ENCODE measurements at places on chromosomes 16 and 17.

- no peak for DNase-seq
Observed at GRCh38 chr16:8645141-8645521, 23.6 kb downstream of the METTL22 start.

DNA sequence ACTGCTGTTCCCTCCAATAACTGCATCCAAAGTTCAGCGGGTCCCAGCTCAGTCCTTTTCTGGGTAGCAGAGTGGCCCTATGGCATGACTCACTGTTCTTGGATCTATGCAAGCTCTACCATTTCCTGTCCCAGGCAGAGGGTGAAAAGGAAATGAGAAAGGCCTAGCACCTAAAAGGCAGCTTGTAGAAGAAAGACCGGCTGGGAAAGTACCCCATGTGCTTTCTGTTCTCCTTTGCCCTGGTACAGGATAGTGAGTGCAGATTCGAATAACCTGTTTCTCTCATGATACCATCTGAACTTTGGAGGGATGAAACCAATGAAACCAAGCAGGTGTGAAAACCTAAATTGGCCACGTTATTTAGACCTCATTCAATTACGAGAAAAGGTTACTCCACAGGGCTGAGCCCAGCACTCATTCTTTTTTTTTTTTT, 12.7 kb upstream of the HASPIN start:
- peak; percentile 90 for DNase-seq

DNA sequence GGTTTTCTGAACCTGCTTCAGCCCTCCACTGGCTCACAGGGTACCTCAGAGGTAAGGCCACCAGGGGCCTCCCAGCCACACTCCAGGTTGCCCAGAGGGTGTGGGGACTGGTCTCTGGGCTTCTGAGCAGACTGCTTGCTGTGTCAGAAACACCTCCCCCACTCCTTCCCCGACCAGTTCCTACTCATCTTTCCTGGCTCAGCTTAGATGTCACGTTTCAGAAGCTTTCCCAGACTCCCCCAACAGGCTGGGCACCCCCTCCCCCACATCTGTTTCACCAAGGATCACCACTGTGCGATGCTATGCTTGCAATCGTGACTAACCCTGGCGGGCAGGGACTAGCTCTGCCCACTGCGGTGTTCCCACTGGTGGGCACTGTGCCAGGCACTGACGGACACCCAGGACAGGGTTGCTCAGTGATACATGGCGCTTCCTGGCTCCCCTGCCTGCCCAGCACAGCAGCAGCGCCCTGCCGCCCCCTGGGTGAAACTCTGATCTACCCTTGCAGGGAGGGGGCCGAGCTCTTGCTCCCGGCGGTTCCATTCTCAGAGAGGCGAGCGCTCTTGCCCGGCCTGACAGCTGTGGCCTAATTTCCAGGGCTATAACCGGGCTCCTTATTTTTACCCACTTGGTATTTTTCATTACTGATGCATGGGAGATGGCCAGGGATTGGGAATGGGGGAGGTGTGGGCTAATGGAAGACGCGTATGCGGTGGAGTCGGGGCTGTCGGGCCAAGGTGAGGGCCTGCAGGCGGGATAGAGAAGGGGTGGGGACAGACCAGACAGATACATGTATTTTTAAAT, 29.4 kb upstream of the MTSS2 start:
- DNase-seq = no peak

DNA sequence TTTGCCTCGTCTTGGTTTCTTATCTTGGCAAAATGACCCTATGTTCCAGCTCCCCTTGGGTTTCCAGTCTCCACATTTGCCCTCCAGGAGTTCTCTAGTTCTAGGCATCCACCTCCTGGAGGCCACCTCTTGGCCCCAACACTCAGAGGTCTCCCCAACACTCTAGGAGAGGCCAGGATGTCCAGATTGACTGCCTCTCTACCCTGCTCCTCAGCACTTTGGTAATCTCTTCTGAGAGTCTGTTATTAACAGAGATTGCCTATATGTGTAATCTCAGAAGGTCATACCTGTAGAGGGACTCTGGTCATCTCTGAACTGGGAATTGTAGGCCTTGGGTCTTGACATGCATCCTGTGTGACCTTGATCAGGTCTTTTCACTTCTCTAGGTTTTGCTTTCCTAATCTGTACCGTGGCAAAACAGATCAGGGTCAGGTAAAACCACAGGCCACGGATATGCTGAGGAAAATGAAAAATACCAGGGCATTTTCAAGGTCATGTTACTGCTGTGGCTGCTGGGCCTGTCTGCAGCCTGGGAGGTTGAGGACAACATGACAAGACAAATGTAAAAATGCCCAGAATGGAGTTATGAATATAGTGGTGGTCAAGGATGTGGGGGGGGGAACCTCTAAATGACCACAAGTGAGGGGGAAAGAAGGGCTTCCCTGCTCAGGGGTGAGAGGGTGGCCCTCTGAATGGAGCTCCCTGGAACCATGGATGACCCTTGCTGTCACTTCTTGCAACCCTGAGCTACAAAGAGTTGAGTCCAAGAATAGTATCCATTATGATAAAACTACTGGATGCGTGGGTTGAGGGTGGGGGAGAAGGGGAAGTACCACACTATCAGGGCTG, 5.0 kb upstream of the CCL4L2 start:
- DNase-seq = no peak

DNA sequence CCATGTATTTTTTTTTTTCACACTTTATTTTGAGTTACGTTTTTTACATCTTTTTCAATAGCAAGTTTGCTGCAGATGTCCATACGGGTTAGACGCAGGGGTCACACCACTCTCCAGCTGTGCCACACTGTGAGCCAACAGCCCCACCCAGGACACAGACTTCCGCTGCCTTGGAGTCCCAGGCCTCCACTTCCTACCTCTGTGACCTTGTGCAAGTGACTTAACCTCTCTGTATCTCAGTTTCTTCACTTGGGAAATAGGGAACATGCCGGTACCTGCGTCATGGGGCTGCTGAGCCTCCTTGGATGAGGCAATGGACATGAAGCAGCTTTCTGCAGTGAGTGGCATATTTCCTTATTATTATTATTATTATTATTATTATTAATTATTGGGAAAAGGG, 3.3 kb upstream of the PITPNA start:
- DNase-seq = no peak

DNA sequence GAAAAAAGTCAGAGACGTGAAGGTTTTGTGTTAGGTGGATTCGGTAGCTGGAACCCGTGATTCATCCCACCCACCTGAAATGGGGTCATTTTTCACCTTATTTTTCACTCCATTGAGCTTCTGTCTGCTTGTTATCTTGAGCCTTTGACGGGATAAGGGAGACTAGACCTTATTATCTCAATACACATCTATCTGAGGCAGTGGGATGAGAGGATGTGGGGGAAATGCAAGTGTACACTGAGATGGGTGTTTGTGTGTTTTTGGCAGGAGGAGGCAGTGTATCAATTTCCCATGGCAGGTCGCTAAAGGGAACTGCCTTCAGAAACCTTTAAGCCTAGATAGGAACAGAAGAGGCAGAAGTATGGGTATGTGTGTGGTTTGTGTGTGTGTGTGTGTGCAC, 6.2 kb upstream of the NOG start:
- no peak for DNase-seq

- DNase-seq = no peak
Observed at GRCh38 chr17:61431594-61432311, 20.5 kb upstream of the TBX4 start.

- DNase-seq = no peak
Observed at GRCh38 chr16:77322757-77323156, 112.1 kb downstream of the ADAMTS18 start.

DNA sequence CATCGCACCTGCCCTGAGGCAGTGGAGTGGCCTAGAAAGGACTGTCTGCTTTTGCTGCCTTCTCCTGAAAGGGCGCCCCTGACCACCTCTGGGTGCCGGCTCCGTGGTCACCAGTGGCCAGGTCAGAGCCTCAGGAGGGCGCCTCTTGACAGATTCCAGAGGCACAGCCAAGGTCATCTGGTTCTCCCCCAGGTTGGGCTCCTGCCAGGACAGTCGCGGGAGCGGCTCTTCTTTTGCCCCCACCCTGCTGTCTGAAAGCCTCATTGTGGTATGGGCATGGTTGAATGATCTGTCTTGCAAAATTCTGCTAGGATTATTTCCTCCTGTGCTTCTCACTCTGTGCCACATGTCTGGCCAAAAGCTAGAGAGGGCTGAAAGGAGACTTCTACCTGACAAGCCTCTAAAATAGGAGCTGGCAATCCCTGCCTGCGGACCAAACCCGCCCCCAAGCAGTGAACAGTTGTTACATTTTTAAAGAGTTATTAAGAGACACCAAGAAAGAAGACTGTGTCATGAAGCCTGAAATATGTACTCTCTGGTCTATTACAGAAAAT, 82.8 kb downstream of the SNX29 start:
- DNase-seq = no peak

DNA sequence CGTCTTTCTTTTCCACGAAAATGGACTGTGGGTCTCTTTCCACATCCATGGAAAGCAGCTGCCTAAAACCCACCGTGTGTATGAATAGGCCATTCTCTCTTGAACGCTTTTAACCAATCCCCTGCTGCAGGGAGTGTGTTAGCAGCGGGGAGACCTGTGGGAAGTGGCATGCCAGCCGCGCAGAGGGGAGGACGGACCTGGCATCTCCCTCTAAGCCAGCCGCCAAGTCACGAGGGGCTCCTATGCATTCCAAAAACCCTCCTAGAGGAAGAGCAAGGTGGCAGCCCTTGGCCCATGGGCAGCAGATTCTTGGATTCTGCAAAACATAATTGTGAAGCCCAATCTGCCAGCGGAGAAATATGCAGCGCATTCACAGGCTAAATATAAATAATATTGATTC, 15.4 kb downstream of the RBFOX3 start:
- no peak for DNase-seq

DNA sequence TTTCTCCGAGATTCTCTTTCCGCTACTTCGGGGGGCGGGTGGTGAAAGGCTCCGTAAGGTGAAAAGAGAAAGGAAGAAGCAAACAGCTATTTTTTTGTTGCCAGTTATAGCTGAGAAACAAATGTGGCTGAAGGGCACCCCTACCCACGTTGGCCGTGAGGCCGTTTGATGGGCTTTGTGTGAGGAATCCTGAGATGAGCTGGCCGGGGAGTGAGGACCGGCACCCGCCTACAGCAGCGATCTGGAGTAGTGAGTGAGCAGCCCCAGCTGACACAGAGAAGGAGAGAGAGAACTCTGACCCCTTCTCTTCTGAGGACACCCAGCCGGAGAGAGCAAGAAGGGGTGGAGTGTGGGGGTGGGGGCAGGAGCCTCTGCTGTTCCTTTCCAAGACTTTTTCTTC, 5.6 kb downstream of the JPH3 start:
- no peak for DNase-seq

DNA sequence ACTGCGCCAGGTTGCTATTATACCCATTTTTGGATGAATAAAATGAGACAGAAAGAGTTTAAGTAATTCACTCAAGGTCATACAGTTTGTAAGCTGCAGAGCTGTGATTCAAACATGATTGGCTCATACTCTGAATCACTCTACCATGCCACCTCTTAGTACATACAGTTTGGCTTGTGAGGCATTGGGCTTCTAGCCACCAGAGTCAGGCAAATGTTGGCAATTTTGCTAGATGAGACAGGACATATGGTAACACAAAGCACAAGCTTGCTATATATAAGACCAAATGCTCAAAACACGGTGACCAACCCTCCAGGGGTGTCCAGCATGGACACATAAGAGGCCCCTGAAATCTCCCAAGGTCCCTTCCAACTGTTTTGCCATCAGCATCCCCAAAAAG, 236.0 kb upstream of the IRX5 start:
- no peak for DNase-seq

DNA sequence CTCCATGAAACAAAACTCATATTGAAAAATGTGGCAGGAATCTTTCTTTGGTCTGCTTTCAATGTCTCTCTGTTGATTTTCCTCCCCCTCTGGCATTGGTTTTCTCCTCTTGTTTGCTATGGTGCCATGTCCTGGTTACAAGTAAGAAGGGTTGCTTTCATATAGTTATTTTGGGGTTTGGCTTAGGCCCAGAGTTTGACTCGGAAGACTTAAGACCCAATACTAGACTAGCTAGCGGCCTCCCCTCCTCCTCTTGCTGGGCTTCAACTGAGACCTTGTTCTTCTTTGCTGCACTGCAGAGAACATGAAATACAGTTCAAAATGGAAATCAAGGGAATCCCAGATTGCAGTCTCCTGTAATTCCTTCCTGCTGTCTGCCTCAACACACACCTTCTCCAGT, 30.0 kb upstream of the CLEC18A start:
- no peak for DNase-seq

GRCh38 chr17:57916925-57917858, 38.0 kb downstream of the CUEDC1 start:
- no peak for DNase-seq

DNA sequence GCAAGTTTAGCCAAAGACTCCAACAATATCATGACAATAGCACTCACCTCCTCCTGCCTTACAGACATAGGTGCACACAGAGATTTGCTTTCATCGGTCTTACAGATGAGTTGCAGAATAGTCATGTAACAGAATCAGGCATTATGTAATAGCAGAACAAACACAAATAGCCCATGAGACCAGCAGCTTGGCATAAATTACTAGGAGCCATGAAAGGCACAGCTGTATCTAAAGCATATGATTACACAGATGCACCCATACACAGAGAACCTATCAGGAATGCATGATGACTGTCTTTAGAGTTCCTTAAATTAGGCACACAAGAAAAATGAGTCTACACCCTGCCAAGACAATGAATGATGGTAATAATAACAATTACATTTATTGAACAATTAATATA, 342.0 kb upstream of the XYLT1 start:
- DNase-seq = no peak

- no peak for DNase-seq
Observed at GRCh38 chr17:32009262-32009542, 2.0 kb downstream of the LRRC37B start.

- DNase-seq = no peak
Observed at GRCh38 chr16:29306943-29307597, 99.4 kb downstream of the NPIPB11 start.

- DNase-seq = peak; percentile 40
Observed at GRCh38 chr16:57540906-57541753, 1.3 kb upstream of the ADGRG5 start.

DNA sequence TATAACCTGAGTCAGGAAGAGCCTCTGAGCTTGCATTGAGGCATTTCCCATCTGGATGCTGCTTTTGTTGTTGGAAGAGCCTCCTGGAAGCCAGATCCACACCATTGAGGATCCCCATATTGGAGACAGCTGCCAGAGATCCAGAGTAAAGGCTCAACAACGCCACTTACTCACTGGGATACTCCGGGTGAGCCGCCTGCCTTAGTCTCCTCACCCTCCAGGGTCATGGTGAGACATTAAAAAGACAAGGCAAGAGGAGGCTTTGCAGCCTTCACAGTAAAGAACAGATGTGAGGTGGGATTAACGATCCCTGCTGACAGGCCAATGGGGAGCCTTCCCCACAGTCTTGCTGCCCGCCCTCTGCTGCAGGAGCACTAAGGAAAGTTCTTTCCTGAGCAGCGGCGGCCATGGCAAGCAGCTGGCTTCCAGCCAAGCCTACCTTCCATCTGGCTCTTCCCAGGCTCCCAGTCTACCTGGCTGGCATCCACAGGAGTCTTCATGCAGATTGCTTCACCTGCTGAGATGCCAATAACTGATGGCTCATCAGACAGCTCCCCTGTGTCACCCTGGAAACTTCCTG, 198.5 kb downstream of the CYLD start:
- DNase-seq = no peak

Data from activated CD8-positive, alpha-beta memory T cell treated with anti-CD3 and anti-CD28 coated beads, Interleukin-2, amount 10 ng/mL, durations not matched to agents 7 days and 5 days (primary cell).